ENCODE measurements at places on chromosomes 11 and 22. TPM values are rescaled to one million over a fixed set of nuclear protein-coding genes. Genes with fewer than 3 reads are reported as not detected.

Gene HIRA
- 12.9 TPM for total RNA-seq

Gene PGA5
- not detected for total RNA-seq

Gene C1QTNF5
- total RNA-seq, result 28.8 TPM

Gene KRTAP5-8
- not detected for total RNA-seq

Gene LDHAL6A
- total RNA-seq, result not detected

Gene FAM111A
- 17.4 TPM for total RNA-seq

Gene BDNF
- not detected for total RNA-seq

GRCh38 chr11:122159173-122159721 is 43.2 kb upstream of the BLID start:
- no peaks in the 10 kb centered on the region for H3K36me3 ChIP-seq
- no peak overlapping the region for H3K4me3 ChIP-seq
- no peaks in the 10 kb centered on the region for H3K4me1 ChIP-seq
- no peak overlapping the region for H3K27ac ChIP-seq
- H3K27me3 ChIP-seq, result no peaks in the 10 kb centered on the region
- DNase-seq, result no peak

DNA sequence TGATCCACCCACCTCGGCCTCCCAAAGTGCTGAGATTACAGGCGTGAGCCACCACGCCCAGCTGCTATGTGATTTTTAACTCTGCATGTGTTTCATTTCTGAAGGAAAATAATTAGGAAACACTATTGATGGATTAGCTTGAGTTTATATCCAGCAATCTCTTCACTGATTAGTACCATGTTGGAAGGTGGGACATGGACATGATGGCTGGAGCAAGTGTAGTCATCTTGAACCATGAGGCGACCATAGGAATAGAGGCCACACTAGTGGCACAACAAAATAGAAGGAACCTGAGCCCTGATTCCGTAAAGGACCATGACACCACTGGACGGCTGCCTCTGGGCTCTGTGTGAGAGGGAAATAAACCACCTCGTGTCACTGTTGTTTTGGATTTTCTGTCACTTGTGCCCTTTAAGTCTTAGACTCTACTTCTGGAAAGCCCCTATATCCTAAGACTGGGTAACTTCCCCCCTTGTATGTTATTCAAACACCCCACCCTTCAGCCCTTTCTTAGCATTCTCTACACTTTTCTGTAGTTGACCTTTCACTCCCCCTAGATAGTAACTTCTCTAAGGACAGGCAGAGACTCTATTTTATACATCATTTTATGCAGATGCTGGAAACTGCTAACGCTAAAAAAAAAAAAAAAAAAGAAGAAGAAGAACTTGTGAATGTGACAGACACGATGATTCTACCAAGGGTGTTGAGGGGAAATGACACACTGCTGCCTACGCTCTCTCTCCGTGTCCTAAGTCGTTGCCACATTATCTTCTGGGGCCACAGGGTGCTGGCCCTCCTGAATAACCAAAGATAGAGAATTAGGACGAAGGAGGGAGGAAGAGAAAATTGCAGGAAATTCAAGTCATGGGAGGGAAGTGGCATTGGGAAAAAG is 2.7 kb upstream of the VPS37C start:
- no peaks in the 10 kb centered on the region for H3K27me3 ChIP-seq
- H3K4me3 ChIP-seq, result no peak overlapping the region
- H3K4me1 ChIP-seq, result peaks cover 36% of the 10 kb centered on the region
- DNase-seq, result no peak

DNA sequence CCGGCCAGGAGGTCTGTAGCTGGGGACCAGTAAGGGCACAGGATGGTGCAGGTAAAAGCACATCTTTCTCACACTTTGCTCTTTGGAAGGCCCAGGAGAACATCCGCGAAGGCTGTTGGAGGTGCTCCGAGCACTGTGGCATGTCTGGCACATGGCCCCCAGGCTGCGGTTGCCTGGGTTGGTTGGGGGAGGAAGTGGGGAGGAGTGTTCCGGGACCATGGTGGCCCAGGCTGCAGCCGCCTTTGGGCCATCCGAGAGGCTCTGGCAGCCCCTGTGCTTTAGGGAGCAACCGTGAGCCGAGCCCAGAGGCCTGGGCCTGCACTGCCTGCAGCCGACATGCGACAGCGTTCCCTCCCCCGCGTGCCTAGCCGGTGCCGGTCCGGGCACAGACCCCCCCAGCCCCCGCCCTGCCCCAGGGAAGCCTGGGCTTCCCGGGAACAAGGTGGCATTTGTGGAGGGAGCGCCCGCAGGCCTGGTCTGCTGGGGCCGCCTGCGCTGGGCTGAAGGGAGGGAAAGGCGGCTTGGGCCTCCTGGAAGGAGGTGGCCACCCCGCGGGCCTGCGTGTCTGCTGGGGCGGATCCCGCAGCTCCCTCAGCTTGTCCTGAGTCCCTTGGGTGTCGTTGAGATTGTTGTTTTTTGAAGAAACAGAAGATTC is 57.9 kb downstream of the GRAMD4 start:
- no peak overlapping the region for H3K27ac ChIP-seq
- no peak overlapping the region for H3K4me3 ChIP-seq
- no peak for DNase-seq

DNA sequence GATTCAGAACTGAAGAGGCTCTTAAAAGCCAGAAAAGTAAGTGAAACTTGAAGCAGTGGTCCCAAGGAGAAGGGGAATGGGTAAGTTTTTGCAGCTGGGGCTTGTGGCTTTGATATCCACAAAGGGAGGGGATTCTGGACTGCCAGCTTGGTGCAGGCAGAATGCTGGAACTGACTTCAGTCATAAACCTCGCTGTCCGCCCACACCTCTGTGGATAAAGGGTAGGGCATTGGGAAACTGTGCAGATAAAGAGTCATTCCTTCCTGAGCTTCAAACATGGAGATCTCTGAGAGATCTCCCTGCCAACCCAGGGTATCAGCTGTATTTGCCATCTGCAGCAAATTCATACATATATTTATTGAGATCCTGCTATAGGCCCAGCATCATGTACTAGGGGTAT is 124.3 kb upstream of the OR9Q1 start:
- no peak overlapping the region for H3K4me3 ChIP-seq
- H3K36me3 ChIP-seq, result no peaks in the 10 kb centered on the region
- no peak for DNase-seq
- no peaks in the 10 kb centered on the region for H3K27me3 ChIP-seq

DNA sequence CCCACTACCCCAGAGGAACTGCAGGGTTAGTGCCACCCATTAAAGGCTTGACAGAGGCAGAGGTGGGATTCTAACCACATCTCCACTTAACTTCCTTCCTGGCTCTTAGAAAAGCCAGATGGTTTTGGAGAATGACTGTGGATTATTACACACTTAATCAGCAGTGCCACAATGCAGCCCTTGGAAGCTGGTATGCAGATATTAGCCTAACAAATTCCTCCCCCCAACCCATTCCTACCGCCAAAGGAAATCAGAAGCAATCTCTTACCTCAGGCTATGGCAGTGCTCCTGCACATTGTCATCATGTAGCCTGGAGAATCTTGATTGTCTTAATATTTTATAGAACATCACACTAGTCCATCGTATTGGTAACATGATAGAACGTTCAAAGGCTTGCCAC is 23.2 kb upstream of the NRGN start:
- no peaks in the 10 kb centered on the region for H3K27me3 ChIP-seq
- H3K27ac ChIP-seq, result no peak overlapping the region
- H3K36me3 ChIP-seq, result no peaks in the 10 kb centered on the region

DNA sequence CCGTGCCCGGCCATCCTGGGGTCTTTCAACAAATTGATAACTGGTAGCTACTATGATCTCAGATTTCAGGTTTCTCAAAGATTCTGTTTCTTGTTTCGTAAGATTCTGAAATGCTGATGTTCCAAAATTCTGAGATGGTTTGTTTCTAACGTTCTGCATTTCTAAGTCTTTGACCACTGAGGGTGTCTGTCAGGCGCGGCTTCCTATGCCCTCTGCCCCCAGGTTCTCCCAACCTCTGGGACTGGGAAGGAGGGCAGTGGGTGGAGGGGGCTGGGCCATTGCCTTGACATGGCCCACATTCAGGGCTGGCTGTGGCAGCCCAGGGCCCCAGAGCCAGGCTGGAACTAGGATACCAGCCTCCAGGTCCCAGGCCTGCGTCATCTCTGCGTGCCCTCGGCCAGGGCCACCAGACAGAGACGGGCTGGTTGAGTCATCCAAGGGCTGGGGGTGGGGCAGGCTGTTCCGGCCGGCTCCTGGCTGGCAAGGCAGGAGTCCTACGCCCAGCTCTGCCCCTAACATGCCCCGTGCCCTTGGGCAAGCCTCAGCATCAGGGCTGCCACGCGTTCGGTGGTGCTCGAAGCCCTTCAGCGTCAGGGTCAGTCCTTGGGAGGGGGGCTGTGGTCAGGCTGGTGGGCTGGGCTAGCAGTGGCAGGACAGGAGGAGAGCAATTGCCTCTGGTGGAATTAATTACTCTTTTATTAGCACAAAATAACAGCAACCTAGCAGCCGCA is 5.2 kb downstream of the TMEM134 start:
- H3K27me3 ChIP-seq, result no peaks in the 10 kb centered on the region
- peaks cover 50% of the 10 kb centered on the region for H3K4me1 ChIP-seq

DNA sequence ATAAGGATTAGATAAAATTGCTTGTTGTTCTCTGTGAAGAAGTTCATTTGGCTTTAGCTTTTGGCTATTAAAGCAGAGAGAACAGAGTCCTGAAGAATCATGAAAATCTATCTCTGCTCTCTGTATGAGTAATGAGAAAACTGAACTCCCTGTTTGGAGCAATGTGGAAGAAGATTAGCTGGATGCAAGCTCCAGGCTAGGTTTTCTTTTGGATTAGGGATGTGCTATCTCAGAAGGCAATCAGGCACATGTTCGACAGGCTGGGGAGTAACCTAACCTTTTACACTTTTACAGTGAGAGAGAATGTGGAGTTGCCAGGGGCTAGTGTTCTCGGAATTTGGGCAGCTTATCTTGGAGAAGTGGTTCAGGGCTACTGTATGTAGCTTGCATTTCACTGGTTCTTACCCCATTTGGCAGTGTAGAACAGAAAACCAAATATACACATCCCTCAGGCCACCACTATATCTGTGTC is 8.5 kb upstream of the SLN start:
- no peaks in the 10 kb centered on the region for H3K36me3 ChIP-seq
- no peaks in the 10 kb centered on the region for H3K4me1 ChIP-seq
- H3K27me3 ChIP-seq, result no peaks in the 10 kb centered on the region
- no peak overlapping the region for H3K4me3 ChIP-seq
- DNase-seq, result no peak

DNA sequence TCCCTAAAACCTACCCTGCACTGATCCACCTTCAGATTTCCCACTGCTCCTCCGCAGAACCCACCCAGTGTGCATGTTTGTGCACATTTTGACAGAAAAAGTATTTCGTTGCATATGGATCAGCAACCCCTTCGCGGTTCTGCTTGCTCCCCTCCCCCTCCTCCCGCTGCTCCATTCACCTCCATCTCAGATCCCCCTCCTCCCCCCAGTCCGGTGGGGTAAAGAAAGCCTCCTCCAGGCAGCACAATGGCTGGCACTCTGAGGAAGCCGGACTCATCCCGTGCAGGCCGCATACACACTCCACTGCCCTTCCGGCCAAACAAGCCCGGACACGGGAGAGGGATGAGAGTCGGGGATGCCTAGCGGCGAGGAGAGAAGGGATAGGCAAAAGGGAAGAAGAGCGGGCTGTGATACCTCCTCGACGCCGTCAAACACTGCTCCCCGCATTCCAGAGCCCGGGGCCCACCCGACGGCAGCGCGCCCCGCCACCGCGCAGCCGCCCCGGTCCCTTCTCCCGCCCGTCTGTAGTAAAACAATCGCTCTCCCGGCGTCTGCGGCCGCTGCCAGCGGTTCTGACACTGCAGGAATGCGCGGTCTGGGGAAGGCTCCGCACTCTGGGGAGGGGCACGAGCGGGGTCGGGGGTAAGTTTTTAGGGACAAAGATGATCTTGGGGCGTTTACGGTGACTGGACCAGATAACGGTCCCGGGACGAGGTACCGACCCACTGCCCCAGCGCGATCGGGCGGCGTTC is 915 bp downstream of the FEZ1 start:
- H3K27ac ChIP-seq, result no peak overlapping the region
- no peaks in the 10 kb centered on the region for H3K36me3 ChIP-seq
- no peak overlapping the region for H3K4me3 ChIP-seq
- peak; percentile 16 for DNase-seq

DNA sequence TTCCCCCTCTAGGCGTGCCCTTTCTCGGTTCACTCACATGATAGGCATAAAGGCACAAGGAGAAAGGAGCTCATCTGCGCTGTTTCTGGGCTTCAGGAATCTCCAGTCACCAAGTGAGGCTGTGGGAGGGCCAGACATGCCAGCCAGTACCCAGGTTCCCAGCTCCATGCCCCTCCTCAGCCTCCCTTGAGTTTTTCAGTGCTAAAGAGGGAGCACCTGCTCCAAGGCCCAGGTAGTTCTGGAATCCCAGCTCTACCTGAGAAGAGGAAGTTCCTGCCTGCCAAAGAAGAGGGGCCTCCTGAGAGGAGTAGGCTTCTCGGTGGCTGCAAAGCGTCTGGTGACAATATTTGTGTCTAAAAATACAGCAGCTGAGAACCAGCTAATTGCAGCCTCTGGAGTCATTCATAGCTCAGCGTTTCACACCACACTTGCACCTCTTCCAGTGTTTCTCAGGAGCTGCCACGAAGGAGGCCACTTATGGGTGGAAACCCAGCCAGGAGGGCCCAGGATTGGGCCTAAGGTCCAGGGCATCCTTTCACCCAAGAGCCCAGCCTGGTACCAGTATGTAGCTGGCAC is 197.4 kb downstream of the TRIM29 start:
- H3K27ac ChIP-seq, result no peak overlapping the region
- no peak overlapping the region for H3K4me3 ChIP-seq
